ENCODE measurements at places on chromosomes 5 and 9.
A peak's percentile ranks its signal among the peaks of the same experiment; 100 is the strongest.

- no peak for DNase-seq
Observed at GRCh38 chr5:113058706-113059226, 82.2 kb downstream of the DCP2 start.

DNA sequence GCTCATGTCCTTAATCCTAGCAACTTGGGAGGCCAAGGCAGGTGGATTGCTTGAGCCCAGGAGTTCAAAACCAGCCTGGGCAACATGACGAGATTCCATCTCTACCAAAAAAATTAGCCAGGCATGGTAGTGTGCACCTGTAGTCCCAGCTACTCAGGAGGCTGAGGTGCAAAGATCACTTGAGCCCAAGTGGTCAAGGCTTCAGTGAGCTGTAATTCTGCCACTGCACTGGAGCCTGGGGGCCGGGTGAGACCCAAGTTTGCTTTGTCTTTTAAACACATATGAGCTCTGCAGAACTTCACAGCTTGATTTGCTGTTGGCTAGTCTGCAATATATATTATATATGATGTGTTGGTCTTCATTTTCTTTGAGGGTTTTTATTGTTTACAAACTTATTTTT, 89.8 kb downstream of the UBE2R2 start:
- no peak for DNase-seq

DNA sequence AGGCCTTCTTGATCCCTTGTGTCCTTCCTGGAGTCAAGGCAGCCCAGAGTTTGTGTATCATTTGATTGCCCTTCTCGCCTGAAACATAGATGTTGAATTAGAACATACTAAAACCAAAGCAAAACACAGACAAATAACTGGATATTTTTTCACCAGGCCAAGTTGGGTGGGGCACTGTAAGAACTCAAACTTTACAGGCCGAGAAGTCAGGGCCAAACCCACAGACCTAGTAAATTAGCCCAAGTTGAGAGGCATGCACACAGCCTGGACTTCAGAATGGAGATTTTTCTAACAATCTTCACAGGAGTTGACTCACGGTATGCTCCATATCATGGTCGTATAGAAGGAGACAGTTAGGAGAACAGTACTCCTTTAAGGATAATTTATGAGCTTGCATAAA, 121.7 kb downstream of the PIK3R1 start:
- DNase-seq: no peak

- DNase-seq: no peak
Observed at GRCh38 chr9:69243116-69243515, 69.0 kb downstream of the TJP2 start.

- no peak for DNase-seq
Observed at GRCh38 chr9:93684161-93684765, 107.9 kb downstream of the PHF2 start.

DNA sequence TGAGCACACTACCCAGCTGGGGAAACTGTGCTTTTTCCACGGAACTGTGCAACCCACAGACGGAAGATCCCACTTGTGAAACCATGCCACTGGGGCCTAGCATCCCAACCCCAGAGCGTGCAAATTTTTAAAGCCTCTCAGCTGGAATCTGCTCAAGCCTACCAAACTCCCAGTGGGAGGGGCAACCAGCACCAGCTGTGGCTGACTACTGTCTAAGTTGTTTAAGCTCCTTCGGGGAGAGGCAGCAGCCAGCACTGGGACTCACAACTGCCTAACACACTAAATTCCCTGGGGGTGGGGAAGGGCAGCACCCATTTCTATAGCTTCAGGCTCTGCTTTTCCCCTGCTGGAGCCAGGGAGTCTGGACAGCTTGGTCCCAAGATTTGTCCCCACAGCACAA, 287.6 kb upstream of the MSX2 start:
- no peak for DNase-seq

- no peak for DNase-seq
Observed at GRCh38 chr5:81398741-81399140, 4.8 kb upstream of the ACOT12 start.

- no peak for DNase-seq
Observed at GRCh38 chr9:92534204-92534603, 1.6 kb downstream of the ECM2 start.

DNA sequence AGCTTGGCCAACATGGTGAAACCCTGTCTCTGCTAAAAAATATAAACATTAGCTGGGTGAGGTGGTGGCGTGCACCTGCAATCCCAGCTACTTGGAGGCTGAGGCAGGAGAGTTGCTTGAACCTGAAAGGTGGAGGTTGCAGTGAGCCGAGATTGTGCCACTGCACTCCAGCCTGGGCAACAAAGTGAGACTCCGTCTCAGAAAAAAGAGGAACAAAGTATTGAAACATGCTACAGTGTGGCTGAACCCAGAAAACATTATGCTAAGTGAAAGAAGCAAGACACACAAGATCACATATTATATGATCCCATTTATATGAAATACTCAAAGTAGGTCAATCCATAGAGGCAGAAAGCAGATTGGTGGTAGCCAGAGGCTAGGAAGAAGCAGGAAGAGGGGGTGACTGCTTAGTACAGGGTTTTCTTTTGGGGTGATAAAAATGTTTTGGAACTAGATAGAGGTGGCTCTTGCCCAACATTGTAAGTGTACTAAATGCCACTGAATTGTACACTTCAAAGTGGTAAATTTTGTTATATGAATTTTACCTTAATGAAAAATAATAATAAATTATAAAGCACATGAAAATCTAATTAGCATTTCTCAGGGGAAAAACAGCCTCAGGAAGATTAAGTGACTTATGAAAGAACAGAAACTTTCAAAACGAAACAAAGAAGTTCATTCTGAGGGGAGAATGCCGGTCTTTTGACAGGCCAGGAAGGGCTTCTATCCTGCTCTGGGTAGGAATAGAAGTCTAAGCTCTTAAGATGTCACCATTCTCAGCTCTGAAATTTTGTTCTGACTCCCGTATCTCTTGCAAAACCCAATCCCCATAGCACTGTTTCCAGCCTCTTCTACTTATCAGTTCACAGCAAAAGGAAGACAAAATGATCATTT, 161.1 kb upstream of the TBCA start:
- DNase-seq: no peak

- no peak for DNase-seq
Observed at GRCh38 chr9:10855847-10856246, 243.0 kb upstream of the PTPRD start.

GRCh38 chr9:107749787-107750444, 260.3 kb upstream of the KLF4 start:
- peak; percentile 95 for DNase-seq

GRCh38 chr5:95712347-95712958, 18.7 kb upstream of the RHOBTB3 start:
- no peak for DNase-seq

- DNase-seq: no peak
Observed at GRCh38 chr5:2455878-2456277, 295.6 kb downstream of the IRX2 start.

DNA sequence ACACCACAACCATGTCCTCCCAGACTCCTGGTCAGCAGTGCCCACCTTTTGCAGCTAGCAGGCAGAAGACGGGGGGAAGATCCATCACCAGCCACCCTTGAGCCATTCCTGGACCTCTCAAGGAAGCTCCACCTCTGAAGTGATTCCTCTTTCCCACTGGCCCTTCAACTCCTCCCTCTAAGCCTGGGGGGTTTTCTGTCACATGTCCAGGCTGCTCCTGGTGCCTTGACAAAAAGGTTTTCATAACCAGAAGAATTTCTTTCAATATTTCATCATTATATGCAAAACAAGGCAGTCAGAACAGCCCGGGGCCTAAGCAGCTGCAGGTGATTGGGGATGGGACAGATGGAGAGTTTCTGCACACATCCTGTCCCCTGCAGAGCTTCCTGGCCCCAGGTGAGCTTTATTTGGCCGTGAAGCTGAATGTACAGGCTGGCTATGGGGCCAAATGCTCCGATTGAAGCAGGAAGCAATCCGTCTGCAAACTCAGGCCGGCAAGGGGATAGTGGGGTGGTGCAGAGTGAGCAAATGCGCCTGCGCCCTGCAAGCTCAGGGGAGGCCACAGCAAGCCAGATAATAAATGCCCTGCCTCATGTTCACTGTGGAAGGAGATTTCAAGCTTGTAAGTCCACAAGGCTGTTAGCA, 173.5 kb downstream of the C5orf15 start:
- DNase-seq: no peak

DNA sequence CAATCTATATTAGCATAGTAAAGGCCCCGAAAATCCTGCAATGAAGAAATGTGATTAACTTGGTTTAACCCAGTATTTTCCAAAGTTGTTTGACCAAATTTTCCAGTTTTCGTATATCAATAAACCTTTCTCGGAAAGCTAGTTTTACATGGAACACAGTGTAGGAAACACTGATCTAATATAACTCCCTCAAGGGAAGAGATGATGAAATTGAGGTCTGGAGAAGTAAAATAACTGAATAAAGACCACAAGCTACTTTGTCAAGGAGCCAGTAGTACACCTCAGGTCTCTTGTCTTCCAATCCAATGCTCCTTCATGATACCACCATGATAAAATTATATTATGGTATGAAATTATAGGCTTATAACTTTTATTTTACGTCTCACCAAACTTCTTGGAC, 118.1 kb upstream of the TARS1 start:
- no peak for DNase-seq

- DNase-seq: no peak
Observed at GRCh38 chr9:92499701-92500100, 17.4 kb upstream of the ASPN start.

DNA sequence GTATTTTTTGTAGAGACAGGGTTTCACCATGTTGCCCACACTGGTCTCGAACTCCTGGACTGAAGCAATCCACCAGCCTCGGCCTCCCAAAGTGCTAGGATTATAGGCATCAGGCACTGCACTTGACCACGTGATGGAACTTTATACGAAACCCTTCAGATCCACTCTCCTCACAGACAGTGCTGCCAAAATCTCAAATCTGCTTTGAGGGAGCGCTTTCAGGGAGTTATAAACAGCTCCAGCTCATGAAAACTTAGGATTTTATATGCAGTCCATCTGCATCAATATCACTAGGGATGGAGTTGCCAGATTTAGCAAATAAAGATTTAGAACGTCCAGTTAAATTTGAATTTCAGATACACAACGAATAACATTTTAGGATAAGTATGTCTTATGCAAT, 25.0 kb upstream of the MYO10 start:
- no peak for DNase-seq

- no peak for DNase-seq
Observed at GRCh38 chr5:40834391-40834848, 602 bp downstream of the RPL37 start.

- DNase-seq: no peak
Observed at GRCh38 chr5:61178702-61179101, 16.4 kb upstream of the SMIM15 start.

DNA sequence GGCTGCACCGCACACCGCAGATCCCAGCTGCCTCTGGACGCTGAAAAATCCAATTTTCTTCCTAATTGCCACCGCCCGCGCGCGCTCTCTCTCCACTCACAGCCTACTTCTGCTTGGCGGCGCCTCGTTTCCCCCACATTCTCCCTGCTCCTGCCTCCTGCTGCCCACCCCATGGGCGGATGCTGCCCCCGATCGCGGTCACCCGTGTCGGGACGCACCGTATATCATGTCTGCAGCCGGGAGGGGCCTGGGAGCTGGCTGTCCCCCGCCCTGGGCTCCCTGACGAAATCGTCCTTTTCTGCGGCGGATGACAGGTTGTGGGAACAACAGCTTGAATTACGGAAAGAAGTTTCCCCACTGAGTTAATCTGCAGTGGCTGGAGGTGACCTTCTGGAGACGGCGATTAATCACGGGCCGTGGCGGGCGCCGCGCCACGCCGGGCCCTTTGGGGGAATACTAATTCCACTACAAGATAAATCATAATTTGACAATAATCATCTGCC, 36.3 kb upstream of the PSD2 start:
- DNase-seq: peak; percentile 43

DNA sequence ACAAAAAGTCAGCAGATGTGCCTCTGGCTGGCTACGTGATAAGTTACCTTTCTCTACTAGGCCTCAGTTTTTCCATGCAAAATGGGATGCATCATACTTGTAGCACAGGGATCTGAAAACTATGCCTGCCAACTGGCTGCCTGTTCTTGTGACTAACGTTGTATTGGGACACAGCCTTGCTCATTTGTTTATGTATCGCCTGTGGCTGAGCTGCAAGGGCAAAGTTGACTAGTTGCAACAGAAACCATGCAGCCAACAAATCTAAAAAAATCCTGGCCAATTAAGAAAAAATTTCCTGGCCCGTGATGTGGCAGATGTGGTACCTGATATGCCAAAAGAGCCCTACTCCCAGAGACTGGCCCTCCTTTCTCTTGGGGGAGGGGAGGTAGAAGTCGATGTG, 131.3 kb downstream of the SEC61B start:
- DNase-seq: peak; percentile 52

- no peak for DNase-seq
Observed at GRCh38 chr5:44099643-44100042, 289.6 kb downstream of the FGF10 start.

DNA sequence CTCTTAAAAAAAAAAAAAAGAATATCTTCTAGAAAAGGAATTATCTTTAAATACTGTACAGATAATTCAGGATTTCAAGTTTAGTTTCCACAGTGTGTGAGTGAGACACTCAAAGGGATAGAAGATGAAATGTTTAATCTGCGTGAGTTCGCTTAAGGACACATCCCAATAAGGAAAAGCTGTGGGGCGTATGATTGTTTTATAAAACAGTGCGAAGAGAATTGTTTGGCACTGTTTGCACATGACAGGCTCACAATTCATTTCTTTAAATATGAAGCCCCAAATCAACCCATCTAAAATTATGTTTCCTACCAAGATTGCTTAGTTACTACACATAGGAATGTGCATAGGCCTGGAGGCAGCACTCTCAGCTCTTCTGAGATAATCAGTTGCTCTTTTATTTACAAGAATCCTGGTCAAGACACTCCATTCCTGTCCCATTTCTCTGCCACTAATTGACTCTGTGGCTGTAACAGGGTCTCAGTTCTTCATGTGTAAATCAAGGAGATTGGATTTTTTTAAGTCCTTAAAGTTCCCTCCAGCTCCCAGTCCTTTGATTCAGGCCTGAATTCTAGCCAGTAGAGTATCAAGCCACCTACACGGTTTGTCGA, 60.1 kb downstream of the BHMT start:
- DNase-seq: no peak

GRCh38 chr5:43309637-43310036, 3.6 kb downstream of the HMGCS1 start:
- DNase-seq: no peak

DNA sequence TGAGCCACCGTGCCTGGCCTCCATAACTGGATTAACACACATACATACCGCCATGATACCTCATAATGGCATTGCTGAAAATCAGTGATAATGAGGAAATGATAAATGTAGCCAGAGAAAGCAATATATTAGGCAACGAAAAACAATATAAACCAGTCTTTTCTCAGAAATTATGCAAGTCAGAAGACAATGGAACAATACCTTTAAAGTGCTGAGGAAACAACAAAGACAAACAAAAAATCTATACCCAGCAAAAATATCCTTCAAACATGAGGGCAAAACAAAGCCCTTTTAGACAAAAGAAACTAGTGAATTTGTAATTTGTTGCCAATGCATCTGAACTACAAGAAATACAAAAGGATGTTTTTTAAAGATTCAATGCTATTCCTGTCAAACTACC, 98.2 kb upstream of the TNFAIP8 start:
- no peak for DNase-seq
